Stimulated activated CD4-positive, alpha-beta T cell treated with anti-CD3 and anti-CD28 coated beads, Interleukin-4, amount 100 ng/mL, for 4 hours (primary cell): ENCODE measurements at places on chromosomes 5 and 9.

DNA sequence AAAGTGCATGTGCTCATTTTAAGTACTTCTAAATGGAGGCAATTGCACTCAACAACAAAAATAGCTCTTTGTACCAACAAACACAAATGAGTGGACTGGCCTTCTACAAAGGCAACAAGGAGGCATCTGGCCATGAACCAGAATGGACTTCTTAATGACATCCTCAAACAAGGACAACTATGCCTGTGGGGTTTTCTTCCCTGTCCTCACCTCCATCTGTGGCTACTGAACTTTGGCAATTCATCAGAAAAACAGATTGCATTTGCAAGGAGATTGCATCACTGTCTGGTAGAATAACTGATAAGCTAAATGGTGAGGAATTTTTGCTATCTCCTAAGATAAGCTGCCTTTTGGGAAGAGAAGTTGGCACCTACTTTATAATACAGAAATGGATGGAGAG, 447.3 kb upstream of the CCNG1 start:
- no peak for DNase-seq

GRCh38 chr5:58795327-58795726, 212.5 kb downstream of the RAB3C start:
- no peak for DNase-seq

DNA sequence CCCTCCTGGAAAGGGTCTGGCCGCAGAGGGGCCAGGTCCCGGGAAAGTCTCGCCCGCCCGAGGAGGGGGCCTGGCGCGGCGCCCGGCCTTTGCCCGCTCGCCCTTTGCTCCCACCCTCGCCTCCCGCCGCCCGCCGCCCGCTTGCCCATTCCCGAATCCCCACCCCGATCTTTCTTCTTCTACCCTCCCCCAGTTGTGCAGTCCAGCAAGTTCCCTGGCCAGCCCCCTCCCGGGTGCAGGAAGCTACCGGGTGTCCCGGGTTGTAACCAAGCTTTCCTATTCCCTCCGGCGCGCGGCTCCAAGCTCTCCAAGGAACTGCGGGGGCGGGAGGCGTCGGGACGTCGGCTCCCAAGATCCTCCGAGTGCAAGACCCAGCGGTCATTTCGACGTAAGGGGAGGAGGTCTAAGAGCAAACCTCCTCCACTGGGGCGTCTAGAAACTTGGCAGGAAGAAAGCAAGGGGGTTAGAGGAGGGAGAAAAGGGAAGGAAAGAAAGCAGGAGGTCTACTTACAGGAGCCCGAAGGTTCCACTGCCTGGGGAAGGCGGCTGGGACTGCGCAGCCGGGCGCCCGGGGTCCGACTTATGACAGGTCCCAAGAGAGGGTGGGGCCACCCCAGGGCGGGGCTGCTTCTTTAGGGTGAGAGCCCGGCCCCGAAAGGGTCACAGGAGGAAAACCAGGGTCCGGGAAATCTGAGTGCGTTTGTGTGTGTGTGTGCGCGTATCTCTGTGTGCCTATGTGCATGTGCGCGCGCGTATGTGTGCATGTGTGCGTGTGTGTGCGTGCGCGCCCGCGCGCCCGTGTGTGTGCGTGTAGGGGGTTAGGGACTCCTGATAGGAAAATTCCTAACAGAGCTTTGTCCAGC, at the start of gene PTGR1:
TSS of gene PTGR1 (minus strand) at position 556 of the 863 bp plus-strand sequence. CDS start 2,225 bp downstream, outside the sequence.
- DNase-seq: no peak

- DNase-seq: no peak
Measured at GRCh38 chr9:91682806-91683205, 259.2 kb upstream of the NFIL3 start.

GRCh38 chr5:129114539-129115193, 20.1 kb downstream of the ISOC1 start:
- DNase-seq: no peak

- no peak for DNase-seq
Measured at GRCh38 chr9:121098567-121099198, 23.9 kb downstream of the CNTRL start.

DNA sequence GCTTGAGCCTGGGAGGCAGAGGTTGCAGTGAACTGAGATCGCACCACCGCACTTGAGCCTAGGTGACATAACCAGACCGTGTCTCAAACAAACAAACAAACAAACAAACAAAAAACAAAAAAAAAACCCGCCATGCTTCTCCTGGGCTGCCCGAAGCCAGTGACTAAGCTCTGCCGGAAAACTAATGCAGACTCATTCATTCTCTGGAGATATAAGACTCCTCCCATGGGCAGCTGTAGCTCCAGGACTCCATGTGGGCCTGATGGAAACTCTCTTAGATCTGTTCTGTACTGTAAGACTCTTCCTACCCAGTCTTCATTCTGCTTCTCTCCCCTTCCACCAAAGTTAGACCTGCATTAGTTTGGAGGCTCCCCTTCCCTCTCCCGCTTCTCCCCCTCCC, 11.1 kb downstream of the GLDC start:
- DNase-seq: no peak

GRCh38 chr9:98942906-98943681, 613 bp upstream of the COL15A1 start:
- no peak for DNase-seq

DNA sequence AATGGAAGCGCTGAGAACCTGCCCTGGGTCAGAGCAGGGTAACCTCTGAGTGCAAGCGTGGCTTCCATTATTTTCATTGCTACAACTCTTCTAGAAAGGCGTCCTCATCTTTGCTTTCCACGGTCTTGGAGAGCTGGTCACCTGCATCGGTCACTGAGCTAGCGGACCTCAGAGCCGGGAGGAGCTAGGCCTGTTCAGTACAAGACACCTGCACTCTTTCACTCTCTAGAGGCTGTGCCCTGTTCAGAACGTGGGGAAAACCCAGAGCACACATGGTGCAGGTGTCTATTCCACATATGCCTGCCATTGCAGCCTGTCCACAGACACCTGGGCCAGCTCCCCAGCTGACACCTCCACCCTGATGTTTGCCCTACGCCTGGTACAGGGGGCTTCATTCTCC, 147.8 kb upstream of the IRX2 start:
- no peak for DNase-seq

DNA sequence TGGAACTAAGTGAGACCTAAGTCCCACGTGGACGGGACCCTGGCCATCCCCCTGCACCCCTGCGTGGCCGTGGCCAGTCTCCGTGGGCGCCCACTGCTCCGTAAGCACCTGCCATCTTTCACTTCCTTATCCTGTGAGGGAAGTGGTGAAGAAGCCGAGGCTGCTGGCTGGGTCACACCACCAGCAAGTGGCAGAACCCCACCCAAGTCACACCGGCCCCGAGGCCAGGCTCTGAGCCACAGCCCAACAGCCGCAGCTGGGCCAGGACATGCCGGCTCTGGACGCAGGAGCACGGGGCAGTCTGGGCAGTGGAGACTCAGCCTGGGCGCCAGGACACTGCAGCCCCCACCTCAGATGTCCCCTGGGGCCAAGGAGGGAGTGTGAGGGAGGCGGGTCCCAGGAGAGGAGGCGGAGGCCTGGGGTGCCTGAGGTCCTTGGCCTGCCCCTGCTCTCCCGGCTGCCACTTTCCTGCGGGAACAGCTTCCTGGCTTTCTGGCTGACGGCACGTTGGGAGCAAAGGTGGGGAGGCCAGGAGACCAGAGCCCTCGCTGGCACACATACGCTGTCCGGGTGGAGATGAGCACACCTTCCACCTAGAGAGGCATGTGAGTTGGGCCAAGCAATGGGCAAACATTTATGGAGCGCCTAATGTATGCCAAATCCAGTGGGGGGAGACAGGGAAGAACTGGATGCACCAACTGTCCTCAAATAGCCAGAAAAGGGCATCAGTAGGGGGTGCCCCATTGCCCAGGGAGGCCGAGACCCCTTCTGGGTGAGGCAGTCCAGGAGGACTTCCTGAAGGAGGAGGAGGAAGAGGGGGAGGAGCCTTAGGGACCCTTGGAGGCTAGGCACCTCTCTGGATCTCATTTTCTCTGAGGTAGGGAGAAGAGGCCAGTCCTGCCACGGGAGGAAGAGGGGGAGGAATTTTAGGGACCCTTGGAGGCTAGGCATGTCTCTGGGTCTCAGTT, 43.9 kb upstream of the EGFL7 start:
- DNase-seq: no peak

GRCh38 chr9:22446589-22446949, at the start of gene DMRTA1:
Gene DMRTA1 (plus strand): TSS chr9:22446824. CDS start chr9:22447066, 242 bp downstream.
- peak; percentile 20 for DNase-seq

- no peak for DNase-seq
Measured at GRCh38 chr5:141856037-141856790, 22.0 kb downstream of the PCDH1 start.

- DNase-seq: no peak
Measured at GRCh38 chr9:16598316-16598715, 272.2 kb downstream of the BNC2 start.

DNA sequence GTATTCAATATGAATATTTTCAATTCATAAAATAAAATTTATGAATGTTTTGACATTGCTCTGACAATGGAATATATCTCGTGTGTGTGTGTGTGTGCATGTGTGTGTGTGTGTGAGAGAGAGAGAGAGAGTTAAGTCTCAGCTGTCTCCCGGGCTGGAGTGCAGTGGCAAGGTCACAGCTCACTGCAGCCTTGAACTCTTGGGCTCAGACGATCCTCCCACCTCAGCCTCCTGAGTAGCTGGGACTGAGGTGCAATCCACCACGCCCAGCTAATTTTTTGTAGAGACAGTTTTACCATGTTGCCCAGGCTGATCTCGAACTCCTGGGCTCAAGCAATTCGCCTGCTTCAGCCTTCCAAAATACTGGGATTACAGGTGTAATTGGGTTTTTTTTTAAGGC, 16.1 kb downstream of the G3BP1 start:
- no peak for DNase-seq

DNA sequence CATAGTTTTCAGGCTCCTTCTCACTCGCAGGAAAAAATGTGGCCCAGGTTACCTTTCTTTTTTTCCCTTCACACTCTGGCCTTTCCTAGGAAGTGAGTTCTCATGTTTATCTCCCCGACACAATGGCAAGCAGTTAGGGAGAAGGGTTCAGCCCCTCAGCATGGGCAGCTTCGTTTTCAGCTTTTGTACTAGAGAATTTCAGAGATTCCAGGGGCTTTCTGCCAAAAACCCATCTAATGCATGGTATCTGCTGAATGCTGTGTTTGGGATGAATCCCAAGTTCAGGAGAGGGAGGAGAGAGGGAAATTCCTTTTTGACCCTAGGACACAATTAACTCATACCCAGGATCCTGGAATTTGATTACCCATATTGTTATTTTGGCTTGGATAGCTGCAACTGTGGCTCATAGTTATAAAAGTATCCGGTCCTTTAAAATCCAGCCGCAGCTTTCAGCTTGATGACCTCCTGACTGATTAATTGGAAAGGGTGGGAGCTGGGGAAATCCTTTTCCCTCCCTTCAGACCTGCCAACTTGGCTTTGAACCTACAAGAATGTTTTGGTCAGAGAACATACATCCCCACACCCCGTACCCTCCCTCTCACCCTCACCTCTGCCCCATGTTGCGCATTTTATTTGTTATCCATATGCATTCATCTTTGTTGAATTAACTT, 78.4 kb downstream of the TMEM252 start:
- no peak for DNase-seq

DNA sequence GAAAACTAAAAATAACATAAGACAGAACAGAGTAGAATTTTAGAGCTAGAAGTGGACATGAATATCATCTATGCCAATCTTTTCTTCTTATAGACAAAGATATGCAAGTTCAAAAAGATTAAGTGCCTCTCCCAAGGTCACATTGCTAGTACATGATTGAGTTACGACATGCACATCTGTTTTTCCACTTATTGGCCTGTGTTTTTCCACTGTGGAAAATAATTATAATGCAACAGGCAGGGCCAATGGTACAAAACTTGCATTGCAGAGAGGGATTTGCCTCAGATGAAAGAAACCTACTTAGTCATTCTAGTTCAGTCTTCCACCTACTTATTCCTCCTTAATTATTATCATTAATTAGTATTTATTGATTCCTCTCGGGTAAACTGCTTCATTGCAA, 407.8 kb upstream of the SGCD start:
- DNase-seq: no peak

DNA sequence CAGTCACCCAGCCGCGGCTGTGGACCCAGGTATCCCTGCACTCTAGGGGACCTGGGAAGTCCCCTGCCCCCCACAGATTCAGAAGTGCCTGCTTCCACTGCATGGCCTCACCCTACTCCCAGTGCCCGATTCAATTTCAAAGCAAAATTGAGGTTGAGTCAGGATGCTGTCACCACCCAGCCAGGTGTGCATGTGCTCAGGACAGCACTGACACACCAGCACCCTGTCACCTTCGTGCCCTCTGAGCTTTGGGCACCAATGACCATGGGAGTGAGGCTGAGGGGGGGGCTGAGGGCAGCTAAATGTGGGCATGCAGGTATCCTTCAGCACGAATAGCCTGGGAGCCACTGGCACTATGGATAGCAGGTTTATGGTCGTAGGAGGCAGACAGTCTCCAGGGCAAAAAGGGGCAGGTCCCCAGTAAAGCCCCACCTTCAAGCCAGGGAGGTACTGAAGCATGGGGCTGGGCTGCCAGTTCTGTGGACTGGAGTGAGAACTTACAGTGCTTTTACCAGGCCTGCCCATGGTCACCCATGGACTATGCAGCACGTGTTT, 1151.6 kb upstream of the CDH6 start:
- DNase-seq: no peak

- DNase-seq: no peak
Measured at GRCh38 chr5:104652271-104652861, 1089.8 kb upstream of the NUDT12 start.

GRCh38 chr9:136799854-136800657, 3.9 kb downstream of the CCDC183 start:
- peak; percentile 85 for DNase-seq
